ENCODE measurements at places on chromosomes 3 and 15.
A peak's percentile ranks its signal among the peaks of the same experiment; 100 is the strongest.

GRCh38 chr15:56929399-56929798 is 11.0 kb downstream of the TCF12 start:
- DNase-seq: no peak

GRCh38 chr15:78454992-78455391 is 17.0 kb downstream of the IREB2 start:
- peak; percentile 12 for DNase-seq

GRCh38 chr15:64686130-64686735 is 89.2 kb downstream of the RBPMS2 start:
- no peak for DNase-seq

- no peak for DNase-seq
Observed at GRCh38 chr3:134344560-134344959, 29.7 kb downstream of the AMOTL2 start.

GRCh38 chr15:58002338-58003126 is 63.0 kb downstream of the ALDH1A2 start:
- DNase-seq: no peak

DNA sequence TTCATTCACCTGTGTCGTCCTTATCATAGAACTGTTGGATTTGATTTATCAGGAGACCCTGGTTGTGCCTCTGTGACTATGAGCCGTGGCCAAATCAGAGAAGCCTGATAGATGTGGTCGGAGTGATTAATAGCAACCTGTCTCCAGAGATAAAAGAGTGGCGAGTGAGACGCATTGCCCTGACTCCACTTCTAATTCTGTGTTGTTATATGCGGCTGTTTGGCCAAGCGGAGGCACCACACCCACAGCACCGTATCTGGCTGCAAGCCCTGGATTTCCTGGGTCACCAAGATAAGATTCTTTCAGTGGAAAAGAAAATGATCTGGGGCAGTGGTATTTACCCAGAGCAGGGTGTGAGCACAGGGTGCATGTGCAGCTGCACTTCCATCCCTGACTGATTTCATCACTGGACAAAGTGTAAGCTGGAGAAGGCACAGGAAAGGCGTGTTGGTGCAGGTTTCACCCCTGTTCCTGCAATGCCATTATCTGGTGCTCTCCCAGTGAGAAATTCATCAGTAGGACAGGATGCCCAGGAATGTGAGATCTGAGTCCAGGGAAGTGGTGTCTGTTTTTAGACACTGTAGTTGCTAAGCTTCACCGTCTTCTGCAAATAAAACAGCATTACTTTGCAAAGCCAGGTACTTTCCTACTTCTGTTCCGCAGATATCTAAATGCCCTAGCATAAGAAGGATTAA is 84.6 kb downstream of the CD47 start:
- DNase-seq: no peak

DNA sequence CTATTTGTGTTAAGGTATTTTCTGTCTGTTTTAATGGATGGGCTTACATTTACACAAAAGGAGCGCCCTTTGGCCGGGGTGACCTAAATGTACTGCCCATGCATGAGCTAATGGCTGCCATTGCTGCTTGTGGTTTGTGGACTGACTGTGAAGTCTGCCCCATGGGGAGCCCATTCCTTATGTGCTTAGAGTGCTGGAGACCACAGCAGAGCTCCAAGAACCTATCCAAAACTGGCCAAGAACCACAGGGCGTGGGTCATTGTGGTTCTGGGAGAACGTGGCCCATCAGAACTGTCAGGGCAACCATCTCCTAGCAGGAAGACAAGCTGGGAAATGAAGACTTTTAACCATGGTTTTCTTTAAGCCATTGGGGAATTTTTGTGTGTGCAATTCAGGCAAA is 105.3 kb downstream of the CHDH start:
- DNase-seq: no peak

GRCh38 chr15:86018679-86019078 is 61.0 kb upstream of the AGBL1 start:
- no peak for DNase-seq

GRCh38 chr3:68479779-68480178 is 452.6 kb downstream of the TAFA4 start:
- no peak for DNase-seq

DNA sequence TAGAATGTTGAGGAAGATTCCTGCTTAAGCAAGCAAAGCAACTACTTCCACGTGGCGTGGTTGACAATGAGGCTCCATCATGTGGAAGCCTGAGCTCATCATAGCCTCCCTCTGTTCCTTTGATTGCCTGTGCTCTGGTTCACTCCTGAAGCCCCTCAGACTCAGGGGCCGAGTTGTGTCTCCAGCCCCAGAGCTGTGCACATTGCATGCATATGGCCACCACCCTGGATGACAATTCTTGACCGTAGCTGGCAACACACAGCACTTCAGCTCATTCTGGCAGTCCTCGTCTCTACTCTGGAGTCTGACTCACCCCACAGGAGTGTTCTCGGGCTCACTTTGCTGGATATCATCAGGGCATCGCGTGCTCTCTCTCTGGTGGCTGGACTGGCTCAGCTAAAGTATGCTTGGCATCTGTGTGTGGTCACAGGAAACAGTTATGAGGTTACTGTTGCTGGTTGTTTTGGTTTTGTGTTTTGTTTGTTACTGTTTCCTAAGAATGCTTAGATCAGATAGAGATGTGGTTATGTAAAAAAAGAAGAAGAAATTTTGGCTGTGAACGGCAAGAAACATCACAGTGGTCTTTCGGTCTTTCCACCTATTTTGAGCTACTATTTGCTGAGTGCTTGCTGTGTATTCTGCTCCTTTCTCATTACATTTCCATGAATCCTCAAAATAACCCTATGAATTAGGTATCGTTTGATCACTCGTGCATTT is 41.6 kb upstream of the MRPS22 start:
- no peak for DNase-seq

DNA sequence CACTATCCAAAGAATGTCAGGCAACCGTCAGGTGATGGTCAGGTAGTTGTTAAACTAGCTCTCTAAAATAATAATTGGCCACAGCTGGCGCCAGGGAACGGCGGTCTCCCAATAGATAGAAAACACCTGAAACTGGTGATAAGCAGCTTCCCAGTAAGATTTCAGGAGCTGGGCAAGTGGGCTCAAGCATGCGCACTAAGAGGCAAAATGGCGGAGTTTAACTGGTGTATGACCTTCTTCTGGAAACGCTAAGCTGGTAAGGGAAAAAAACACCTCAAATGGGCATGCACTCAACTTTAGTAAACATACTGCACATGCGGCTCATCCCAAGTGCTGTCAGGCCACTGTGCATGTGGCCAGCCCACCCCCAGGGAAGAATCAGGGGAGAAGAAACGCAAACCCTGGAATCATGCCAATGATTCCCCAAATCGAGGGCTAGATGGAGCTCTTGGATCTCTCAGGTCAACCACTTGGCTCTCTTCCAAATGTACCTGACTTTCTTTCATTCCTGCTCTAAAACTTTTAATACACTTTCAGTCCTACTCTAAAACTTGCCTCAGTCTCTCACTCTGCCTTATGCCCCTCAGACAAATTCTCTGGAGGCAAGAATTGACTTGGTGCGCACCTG is 195.0 kb downstream of the ZNF621 start:
- DNase-seq: no peak

DNA sequence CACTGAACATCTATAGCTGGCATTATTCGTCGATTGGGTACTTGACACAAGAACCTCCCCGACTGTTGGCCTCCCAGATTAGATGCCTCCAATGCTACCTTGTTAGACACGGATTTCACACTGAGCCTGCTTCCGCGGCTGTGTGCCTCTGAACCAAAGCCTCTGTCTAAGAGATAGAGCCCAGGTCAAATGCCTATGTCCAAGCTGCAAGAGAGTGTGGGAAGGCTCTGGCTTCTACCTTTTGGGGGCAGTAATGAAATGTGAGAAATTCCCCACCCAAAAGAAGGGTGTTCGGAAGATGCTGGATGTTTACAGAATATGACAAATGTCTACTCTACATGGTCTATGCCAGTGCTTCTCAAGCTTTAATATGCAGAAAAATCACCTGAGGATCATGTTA is 2.0 kb upstream of the RPUSD2 start:
- no peak for DNase-seq

DNA sequence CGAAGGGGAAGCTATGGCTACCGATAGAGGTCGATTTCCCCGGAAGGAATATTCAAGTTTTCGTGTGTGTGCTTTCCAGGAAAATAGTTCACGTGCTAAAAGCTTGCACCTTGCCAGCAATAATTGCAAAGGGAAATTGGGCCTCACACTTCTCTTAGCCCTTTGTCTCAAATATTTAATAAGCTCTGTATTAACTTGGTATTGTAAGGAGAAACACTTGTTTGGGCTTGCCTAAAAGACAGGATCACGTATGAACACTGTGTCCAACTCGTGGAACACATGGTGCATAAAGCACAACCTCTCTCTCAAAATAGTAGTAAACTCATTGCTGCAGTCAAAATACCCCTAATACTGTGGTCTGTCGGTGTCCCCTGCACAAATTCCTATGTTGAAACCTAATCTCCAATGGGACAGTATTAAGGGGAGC is 352 bp upstream of the TMF1 start:
- no peak for DNase-seq

DNA sequence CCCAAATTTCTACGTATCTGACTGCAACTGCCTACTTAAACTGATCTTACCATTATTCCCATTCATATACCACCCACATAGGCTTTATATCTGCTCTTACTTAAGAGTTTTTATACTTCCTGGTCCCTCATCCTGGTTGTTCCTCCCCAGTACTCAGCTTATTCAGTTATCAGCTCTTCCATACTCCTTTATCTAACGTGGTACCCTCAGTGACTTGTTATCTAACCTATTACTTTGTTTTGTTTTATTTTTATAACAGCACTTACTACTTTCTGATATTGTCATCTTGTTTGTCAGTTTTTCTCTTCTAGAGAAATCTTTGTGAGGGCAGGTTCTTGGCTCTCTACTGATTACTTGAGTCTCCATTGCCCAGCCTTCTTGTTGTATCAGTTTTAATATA is 100.6 kb downstream of the ZNF609 start:
- DNase-seq: no peak

- DNase-seq: no peak
Observed at GRCh38 chr15:73844356-73844755, 29.0 kb upstream of the TBC1D21 start.

DNA sequence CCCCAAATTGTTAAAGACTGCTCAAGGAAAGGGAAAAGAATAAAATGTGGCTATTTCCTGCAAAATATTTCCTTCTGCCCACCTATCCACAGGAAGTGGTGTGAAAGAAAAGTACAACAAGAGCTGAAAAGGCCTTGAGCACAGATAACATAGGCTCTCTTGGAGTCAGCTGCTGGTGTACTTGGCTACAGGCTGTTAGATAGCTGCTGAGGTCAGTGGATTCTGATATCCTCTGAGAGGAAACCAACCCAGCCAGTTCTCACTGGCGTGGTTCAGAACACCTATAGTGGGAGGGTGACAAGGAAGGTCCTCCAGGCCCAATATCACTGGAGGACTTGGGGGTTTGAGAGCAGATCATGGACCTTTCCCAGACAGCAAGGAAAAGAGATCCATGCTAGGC is 124.4 kb upstream of the GAP43 start:
- no peak for DNase-seq

DNA sequence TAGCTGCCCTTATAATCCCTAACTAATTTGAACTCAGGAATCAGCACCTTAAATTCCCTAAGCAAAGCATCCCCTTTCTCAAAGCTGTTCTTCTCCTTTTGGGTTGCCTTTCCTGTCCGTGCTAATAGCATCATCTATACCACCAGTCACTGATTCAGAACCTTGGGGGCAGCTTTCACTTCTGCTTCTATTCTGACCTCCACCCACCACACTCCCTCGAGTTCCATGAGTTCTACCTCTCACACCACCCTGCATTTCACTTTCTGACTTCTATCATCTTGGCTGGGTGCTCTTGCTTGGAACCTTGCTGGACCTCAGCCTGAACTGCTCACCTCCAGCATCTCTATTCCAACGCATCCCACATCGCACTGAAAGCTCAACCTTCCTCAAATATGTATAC is 55.4 kb upstream of the KCNMB2 start:
- peak; percentile 67 for DNase-seq

- no peak for DNase-seq
Observed at GRCh38 chr15:48084759-48085590, 35.8 kb upstream of the SLC24A5 start.

DNA sequence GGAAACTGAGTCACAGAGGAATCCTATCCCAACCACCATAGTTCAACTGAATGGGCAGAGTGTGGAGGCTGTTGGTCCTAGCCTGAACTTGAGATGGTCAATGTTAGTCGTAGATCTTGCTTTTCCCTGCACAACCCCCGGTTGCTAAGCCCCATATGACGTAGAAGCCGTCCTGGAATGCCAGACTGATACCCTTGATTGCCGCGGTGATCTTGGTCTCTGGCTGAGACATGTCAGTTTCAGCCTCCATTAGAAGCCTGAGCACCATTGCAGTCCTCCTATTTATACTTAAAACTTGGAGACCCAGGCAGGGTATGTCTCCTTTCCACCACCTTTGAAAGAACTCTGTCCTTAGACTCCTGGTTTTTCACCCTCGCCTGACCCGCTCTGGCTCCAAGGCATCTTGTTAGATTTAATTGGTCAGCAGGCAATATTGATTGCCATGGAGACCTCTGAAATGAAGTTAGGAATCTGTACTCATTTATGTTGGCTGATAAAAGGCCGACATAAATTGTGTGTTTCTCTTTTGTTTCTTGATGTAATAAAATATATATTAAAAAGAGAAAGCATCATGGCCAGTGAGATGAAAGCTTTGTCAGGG is 53.4 kb downstream of the RPLP1 start:
- DNase-seq: no peak

DNA sequence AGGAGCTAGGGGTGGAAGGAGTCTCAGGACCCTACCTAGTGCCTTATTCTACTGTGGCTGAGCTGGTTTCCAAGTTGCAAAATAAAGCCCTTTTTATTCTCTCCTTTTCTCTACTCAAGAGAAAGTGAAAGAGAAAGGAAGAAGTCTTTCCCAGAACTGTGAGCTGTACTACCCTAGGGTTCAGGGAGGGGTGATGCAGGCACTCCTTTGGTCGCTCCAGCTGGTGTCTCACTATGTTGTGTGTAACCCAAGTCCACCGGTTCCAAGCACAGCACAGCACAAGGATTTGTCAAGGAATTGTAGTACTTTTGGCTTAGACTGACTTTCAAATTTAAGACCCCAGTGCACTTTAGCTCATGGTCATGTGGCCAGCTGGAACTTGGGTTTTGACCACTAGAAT is 1721.7 kb downstream of the OTOL1 start:
- DNase-seq: no peak

GRCh38 chr15:70451821-70452653 is 311.3 kb downstream of the UACA start:
- no peak for DNase-seq

GRCh38 chr3:128436214-128436613 is 30.5 kb downstream of the DNAJB8 start:
- DNase-seq: no peak

DNA sequence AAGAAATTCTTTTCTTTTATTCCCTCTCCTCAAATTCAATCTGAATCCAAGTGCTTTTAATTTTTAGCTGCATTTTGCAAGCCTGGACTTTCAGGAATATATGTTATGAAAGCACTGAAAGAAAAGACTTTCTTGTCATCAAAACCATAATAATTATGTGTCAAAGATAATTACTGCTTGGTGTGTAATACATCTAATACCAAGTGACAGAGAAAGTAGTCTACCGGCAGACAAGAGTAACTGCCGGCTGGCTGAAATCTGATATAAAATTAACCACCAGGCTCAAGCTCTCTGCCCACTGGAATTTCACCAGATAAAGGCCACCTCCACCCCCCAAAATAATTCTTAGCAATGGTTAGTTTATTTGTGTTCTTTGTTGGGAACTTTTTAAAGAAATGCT is 220.9 kb upstream of the CDIN1 start:
- DNase-seq: no peak

- no peak for DNase-seq
Observed at GRCh38 chr3:38722781-38723568, 73.5 kb upstream of the SCN5A start.

GRCh38 chr3:148330542-148330941 is 367.2 kb upstream of the AGTR1 start:
- DNase-seq: no peak
